ENCODE measurements at places on chromosomes 5 and 9.

GRCh38 chr9:89815903-89816573 lies 211.2 kb downstream of the GADD45G start:
- DNase-seq = no peak

GRCh38 chr5:9344751-9345240 lies 201.1 kb downstream of the SEMA5A start:
- no peak for DNase-seq

- no peak for DNase-seq
Observed at GRCh38 chr5:104646416-104646815, 1083.8 kb upstream of the NUDT12 start.

GRCh38 chr5:157478726-157479125 lies 18.7 kb downstream of the NIPAL4 start:
- DNase-seq = no peak

- DNase-seq = no peak
Observed at GRCh38 chr5:116145416-116145815, 60.6 kb downstream of the COMMD10 start.

DNA sequence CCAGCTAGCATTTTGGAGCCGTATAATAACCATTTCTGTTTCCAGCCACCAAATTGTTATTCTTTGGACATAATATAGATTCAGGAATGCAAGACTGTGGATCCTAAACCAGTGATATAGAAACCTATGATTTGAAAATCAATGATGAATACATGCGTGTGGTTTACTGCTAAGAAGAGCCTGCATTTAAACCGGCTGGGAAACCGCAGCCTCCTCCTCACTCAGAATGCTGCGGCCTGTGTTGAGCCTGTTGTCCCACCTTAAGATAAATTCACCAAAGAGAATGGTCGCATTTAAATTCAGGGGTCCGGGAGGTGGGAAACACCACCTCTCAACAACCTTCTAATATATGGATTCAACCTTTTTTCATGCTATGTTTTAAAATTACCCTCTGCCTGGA lies 148.0 kb downstream of the MEF2C start:
- DNase-seq = no peak

- DNase-seq = no peak
Observed at GRCh38 chr5:151947931-151948608, 23.4 kb upstream of the GLRA1 start.

GRCh38 chr9:126420643-126421564 lies 94.3 kb downstream of the MVB12B start:
- DNase-seq = no peak

GRCh38 chr9:127968042-127968441 lies 12.7 kb downstream of the EEIG1 start:
- no peak for DNase-seq

GRCh38 chr9:134396825-134397224 lies 70.6 kb downstream of the RXRA start:
- no peak for DNase-seq

- no peak for DNase-seq
Observed at GRCh38 chr5:56346741-56347535, 113.8 kb upstream of the ANKRD55 start.

GRCh38 chr5:58117542-58117941 lies 342.3 kb downstream of the PLK2 start:
- DNase-seq = no peak

GRCh38 chr5:148060881-148061280 lies 2.9 kb upstream of the SPINK5 start:
- no peak for DNase-seq

GRCh38 chr5:141371572-141372475 lies 1.8 kb downstream of the PCDHGB3 start:
- DNase-seq = no peak

- no peak for DNase-seq
Observed at GRCh38 chr5:6831678-6832671, 118.7 kb downstream of the TENT4A start.

DNA sequence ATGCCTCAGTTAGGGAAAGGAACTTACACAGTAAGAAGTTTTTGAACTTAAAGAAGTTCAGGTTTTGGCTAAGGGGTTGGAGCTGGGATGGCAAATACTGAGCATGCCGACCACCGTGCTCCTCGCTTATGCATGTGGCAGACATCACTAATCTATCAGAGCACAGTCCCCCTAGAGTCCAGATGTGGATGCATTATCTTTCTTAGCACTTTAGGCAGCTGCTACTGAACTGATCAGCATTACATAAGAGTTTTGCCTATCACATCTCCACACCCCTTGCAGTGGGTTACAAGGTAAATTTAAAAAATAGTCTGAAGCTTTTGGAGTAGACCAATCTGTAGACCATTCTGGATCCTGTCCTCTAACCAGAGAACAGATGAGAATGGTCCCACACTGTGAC lies 22.4 kb downstream of the MACIR start:
- no peak for DNase-seq

DNA sequence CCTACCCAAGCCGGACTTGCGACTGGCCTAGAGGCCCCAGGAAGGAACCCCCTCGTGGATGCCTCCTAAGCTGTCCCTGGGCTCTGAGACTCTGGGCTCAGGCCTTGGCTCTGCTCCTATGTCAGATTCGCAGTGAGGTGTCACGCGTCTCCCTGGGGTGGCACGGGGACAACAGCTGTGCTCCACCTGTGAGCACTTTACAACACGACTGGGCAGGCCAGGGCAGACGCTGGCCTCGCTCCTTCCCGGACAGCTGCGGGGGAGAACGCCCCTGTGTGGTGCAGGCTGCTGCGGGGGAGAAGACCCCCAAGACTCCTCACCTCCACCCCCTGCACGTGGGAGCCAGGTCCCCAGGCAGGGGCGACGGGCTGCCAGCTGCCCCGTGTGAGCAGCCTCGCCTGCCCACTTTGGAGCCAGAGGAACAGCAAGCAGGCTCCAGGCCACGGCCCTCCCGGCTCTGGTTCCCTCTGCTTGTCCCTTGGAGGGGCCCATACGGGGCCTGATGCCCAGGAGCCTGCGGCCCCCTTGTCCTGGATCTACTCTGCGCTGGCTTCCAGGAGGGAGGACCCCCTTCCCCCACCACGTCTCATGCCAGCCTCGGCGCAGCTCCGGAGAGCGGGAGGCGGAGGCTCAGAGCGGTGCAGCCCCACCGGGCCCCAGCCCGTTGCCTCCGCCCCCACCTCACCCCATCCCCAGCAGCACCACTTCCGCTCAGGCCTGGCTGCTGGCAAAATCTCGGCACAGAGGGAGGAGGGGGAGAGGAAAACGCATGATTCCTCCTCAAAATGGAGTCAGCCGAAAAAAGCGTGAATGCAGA lies 36.0 kb downstream of the SARDH start:
- DNase-seq = no peak

GRCh38 chr5:34663771-34664496 lies 7.8 kb downstream of the RAI14 start:
- no peak for DNase-seq

- no peak for DNase-seq
Observed at GRCh38 chr9:10899509-10899908, 286.7 kb upstream of the PTPRD start.

DNA sequence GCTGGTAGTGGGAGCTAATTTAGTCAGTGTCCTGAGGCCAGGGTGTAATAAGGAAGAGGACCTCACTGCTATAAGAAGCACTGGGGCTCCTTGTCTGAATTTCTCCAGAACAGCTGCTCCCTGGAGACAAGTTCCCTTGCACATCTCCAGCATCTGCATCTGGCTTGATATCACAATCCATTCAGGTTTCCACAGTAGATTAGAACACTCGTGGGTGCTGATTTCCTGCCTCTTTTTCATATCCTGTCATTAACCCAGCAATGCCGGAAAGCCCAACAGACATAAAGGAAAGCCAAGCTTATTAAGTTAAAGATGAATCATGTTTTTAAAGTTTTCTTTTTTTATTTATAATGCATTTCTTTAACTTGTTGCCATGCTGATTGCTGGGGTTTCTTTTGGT lies 232.3 kb upstream of the WWC1 start:
- no peak for DNase-seq

- DNase-seq = no peak
Observed at GRCh38 chr9:24932785-24933184, 387.1 kb upstream of the IZUMO3 start.

DNA sequence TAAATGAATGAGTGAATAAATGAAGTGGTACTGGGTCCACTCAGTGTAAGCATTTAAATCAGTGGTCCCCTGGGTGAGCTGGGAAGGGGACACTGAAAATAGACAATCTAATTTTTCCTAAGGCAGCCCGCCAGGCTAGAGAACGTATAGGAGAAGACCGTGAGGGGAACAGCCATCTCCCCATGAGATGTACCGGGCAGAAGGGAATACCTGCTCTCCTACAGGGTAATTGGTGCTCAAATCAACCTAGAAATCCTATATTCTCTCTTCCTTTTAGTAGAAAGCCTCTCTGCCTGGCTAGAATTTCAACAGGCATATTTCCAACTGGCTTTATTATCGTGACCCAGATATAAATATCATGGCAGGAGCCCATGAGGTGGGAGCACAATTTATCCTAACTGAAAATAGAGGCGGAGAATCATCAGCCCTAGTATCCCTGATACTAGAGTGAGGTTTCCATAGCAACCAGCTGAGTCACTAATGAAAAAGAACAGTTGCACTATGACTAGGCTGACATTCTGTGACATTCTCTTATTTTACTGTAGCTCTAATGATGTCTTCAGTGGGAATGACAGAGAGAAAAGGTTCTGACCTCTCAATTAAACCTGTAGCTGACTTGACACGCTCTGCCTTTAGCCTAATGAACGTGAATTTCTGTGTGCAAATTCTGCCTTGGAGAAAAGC lies 96.5 kb upstream of the CAST start:
- no peak for DNase-seq

All from cortex of kidney (tissue), 1 donor.